Suprapubic skin (tissue), 4 donors: ENCODE measurements at places on chromosomes 12 and 14. TPM values are rescaled to one million over a fixed set of nuclear protein-coding genes. Genes with fewer than 3 reads are reported as not detected.

DNA sequence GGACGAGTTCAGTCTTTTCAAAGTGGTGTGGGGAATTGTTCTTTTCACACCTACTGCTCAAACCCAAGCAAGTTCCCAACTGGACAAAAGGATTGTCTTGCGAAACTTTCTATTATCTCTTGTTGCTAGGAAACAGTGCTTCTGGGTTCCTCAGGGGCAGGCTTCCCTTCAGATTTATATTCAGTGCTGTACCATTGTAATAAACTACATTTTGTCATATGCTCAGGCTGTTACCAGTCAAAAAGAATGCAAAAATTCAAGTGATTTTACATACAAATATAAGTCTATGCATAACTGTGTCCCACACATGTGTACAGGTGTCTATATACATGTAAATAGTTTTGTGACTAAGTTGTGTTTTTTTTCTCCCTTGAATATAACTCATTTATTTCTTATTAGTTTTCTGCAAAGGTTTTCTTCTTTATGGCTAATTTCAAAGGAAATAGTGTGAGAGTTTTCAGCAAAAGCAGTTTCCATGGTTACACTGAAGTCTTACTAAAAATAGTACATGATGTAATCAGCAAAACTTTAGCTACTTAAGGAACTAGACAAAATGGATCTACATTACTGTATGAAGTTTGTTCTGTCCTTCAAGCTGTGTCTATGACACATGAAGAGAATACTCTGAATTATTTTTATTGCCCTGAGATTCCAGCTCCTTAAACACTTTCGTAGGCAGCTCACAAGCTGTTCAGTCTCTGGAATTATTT lies 430.2 kb upstream of the TMPO start:
- no peaks in the 10 kb centered on the region for H3K36me3 ChIP-seq
- H3K4me1 ChIP-seq = no peaks in the 10 kb centered on the region
- H3K4me3 ChIP-seq = no peak overlapping the region
- no peak for DNase-seq
- H3K27me3 ChIP-seq = no peaks in the 10 kb centered on the region

GRCh38 chr12:91902860-91903683 lies 242.6 kb downstream of the BTG1 start:
- H3K27ac ChIP-seq = no peak overlapping the region
- H3K36me3 ChIP-seq = no peaks in the 10 kb centered on the region

GRCh38 chr12:110888256-110888991 lies 32.0 kb downstream of the MYL2 start:
- H3K4me3 ChIP-seq = peak overlapping the region; percentile 41
- H3K4me1 ChIP-seq = peaks cover 3% of the 10 kb centered on the region
- DNase-seq = no peak
- H3K27ac ChIP-seq = no peak overlapping the region

GRCh38 chr12:67112586-67112985 lies 156.6 kb upstream of the CAND1 start:
- no peaks in the 10 kb centered on the region for H3K27me3 ChIP-seq
- H3K4me3 ChIP-seq = no peak overlapping the region

- no peak overlapping the region for H3K27ac ChIP-seq
- no peaks in the 10 kb centered on the region for H3K4me1 ChIP-seq
- no peak overlapping the region for H3K4me3 ChIP-seq
- DNase-seq = no peak
These were observed 366.0 kb upstream of the USP15 start for GRCh38 chr12:61894168-61894567.

DNA sequence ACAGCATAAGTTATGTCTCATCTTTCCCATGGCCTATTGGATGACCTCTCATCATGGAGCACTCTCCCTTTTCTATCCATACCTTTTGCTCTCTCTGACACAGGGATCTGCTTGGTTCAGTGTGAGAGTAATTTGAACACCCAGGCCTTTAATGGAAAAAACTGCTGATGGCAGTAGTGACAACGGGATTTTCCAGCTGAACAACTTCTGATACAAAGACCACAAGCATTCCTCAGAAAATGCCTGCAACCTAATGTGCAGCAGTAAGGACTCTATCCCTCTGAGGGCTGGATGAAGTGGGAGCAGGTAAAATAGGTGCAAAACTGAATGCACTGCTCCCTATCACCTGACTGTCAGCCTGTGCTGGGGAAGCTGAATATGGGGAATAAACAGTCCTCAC lies 51.0 kb downstream of the KANSL2 start:
- H3K27me3 ChIP-seq = no peaks in the 10 kb centered on the region
- no peak overlapping the region for H3K27ac ChIP-seq
- H3K4me1 ChIP-seq = no peaks in the 10 kb centered on the region
- H3K4me3 ChIP-seq = no peak overlapping the region

GRCh38 chr12:98149270-98149669 lies 366.1 kb upstream of the TMPO start:
- H3K27ac ChIP-seq = no peak overlapping the region
- DNase-seq = no peak
- no peaks in the 10 kb centered on the region for H3K27me3 ChIP-seq
- H3K36me3 ChIP-seq = no peaks in the 10 kb centered on the region
- no peaks in the 10 kb centered on the region for H3K4me1 ChIP-seq

DNA sequence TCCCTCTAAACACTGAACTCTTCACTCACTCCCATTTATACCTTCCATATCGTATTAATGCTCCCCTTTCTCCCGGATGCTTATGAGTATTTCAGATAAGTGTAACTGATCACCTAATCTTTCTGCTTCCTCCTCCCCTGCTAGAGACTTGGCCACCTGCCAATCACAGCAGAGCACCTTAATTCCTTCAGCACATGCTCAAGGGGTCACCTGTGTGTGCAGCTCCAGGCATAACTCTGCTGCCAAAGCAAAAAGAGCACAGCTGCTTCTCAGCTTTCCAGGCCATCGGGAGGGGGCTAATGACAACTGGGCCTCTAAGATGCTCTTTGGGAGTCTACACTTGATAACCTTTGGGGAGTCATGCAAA lies 106.9 kb upstream of the DYRK2 start:
- H3K4me1 ChIP-seq = no peaks in the 10 kb centered on the region
- peaks cover 3% of the 10 kb centered on the region for H3K27me3 ChIP-seq
- H3K36me3 ChIP-seq = no peaks in the 10 kb centered on the region
- H3K27ac ChIP-seq = no peak overlapping the region

DNA sequence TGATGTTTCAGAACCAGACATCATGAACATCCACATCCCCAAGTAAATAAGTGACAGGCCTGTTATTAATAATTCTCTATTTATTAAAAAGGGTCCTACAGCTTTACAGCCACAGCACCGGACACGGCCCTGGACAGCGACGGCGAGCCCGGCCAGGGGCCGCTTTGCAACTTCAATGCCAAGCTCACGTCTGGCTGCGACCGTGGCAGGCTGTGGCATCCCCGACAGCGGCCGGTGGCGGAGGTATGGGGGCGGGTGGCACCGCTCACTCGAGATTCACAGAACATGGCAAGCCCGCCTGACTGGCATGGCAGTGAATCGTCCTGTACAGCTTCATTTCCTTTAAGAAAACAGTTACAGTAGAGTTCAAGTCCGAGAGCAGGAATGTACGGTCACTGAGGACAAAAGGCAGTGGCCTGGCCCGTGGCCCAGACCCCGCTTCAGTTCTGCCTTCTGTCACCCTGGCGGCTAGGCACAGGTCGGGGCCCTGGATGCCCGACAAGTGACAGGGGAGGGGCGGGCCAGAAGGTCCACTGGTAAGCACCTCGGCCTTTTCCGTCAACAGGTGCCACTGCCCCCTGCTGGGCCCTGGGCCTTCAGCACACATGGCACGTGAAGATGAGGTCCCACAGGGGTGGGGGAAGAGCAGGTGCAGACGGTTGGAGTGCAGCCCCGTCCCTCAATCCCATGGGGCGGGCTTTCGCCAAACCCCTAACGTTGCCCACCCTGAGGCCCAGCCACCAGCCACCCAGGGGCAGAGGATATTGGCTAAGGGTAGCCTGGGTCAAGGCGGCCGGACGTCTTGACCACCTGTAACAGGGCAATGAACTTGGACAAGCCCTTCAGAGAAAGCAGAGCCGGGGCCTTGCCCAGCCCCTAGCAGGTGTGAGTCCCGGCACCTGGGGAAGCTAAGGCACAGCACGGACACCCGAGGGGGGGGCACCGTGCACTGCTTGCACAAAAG lies 30.3 kb downstream of the HIP1R start:
- peaks cover 60% of the 10 kb centered on the region for H3K4me1 ChIP-seq
- H3K27ac ChIP-seq = peak overlapping the region; percentile 10
- H3K27me3 ChIP-seq = no peaks in the 10 kb centered on the region

- no peak overlapping the region for H3K27ac ChIP-seq
- no peaks in the 10 kb centered on the region for H3K27me3 ChIP-seq
- no peaks in the 10 kb centered on the region for H3K4me1 ChIP-seq
- H3K4me3 ChIP-seq = no peak overlapping the region
These were observed 234.5 kb upstream of the PLXNC1 start for GRCh38 chr12:93913845-93914244.

- peak overlapping the region; percentile 11 for H3K4me3 ChIP-seq
- H3K27me3 ChIP-seq = no peaks in the 10 kb centered on the region
- peak overlapping the region; percentile 18 for H3K27ac ChIP-seq
- H3K36me3 ChIP-seq = no peaks in the 10 kb centered on the region
- no peaks in the 10 kb centered on the region for H3K4me1 ChIP-seq
- DNase-seq = no peak
These were observed 31.4 kb upstream of the C12orf76 start for GRCh38 chr12:110079477-110080400.

- peaks cover 11% of the 10 kb centered on the region for H3K4me1 ChIP-seq
- DNase-seq = no peak
- H3K4me3 ChIP-seq = no peak overlapping the region
- H3K36me3 ChIP-seq = no peaks in the 10 kb centered on the region
- H3K27ac ChIP-seq = no peak overlapping the region
- H3K27me3 ChIP-seq = no peaks in the 10 kb centered on the region
These were observed 2.9 kb downstream of the POLR3B start for GRCh38 chr12:106360400-106360994.

DNA sequence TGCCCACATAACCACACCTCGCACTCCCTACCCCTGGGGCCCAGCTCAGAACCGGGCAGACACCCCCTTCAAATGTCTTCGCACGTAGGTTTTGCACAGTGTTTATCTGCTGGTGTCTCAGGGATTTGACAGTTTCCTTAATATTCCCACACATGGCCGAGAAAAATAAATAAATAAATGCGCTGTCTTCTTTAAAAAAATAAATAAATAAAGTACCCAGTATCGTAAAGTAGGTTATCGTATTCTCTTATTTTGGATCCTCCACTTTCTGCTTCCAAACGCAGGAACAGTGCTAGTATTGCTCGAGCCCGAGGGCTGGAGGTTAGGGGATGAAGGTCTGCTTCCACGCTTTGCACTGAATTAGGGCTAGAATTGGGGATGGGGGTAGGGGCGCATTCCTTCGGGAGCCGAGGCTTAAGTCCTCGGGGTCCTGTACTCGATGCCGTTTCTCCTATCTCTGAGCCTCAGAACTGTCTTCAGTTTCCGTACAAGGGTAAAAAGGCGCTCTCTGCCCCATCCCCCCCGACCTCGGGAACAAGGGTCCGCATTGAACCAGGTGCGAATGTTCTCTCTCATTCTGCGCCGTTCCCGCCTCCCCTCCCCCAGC lies 710 bp upstream of the FOS start:
- no peaks in the 10 kb centered on the region for H3K27me3 ChIP-seq
- peak overlapping the region; percentile 97 for H3K27ac ChIP-seq
- H3K36me3 ChIP-seq = peaks cover 40% of the 10 kb centered on the region
- H3K4me1 ChIP-seq = peaks cover 67% of the 10 kb centered on the region
- no peak for DNase-seq

- H3K27ac ChIP-seq = no peak overlapping the region
- no peaks in the 10 kb centered on the region for H3K27me3 ChIP-seq
- H3K4me3 ChIP-seq = no peak overlapping the region
- peak; percentile 58 for DNase-seq
- H3K4me1 ChIP-seq = peaks cover 35% of the 10 kb centered on the region
- no peaks in the 10 kb centered on the region for H3K36me3 ChIP-seq
These were observed 10.6 kb upstream of the KRT74 start for GRCh38 chr12:52584156-52584682.

DNA sequence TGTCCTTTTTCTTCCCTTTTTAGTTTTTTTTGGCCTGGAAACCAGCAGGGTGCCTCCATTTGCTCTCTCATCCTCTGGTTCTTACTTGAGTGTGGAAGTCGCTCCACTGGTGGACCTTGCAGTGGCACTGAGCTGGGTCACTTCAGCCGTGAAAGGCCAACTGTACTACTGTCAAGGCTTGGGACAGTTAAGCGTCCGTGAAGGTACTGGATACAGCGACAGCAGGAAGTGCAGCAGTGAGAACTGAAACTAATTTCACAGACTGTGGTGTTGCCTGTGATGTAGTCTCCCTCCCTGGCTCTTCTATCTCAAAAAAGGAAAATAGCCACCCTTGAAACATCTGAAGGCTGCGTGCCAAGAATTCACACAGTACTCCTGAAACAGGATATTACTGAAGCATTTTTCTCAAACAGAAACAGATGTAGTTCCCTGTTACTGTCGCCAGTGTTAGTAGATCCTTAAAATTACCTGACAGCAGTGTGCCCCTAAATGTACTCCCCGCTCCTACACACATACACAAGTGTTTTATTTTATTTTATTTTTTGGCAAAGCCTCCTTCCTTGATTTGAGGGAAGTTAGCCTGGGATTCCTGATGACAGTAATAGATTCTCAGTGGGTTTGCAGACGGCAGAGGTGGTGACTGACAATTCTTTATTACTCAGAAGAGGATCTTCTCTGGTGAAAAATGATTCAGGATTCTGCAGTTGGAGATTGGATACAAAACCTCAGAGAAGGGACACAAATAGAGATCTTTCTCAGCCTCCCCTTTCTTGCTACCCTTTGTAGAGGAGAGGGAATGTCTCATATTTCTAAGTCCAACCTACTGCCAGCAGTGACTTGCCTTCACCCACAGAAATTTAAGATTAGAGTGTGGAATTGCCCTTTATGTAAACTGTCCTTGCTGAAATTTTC lies 4.4 kb downstream of the SUSD6 start:
- H3K4me1 ChIP-seq = peaks cover 86% of the 10 kb centered on the region
- DNase-seq = no peak
- peak overlapping the region; percentile 25 for H3K4me3 ChIP-seq
- H3K27me3 ChIP-seq = no peaks in the 10 kb centered on the region

- no peaks in the 10 kb centered on the region for H3K27me3 ChIP-seq
- H3K4me1 ChIP-seq = peaks cover 11% of the 10 kb centered on the region
- DNase-seq = no peak
- H3K27ac ChIP-seq = no peak overlapping the region
- no peaks in the 10 kb centered on the region for H3K36me3 ChIP-seq
These were observed 8.1 kb upstream of the ITPR2 start for GRCh38 chr12:26841085-26841484.

DNA sequence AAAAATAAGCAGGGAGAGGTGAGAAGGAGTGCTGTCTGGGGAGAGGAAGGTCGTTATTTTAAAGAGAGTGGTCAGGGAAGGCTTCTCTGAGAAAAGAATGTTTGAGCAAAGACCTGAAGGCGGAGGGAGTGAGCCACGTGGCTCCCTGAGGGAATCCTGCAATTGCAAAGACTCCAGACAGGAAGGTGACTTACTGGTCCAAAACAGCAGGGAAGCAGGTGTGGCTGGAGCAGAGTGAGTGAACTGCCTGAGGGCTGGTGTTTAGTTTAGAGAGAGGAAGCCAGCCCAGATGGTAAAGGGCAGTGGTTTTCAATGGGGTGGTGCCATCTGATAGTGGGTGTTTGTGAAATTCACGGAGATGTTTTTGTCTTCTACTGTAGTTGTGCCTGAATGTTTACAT lies 58.8 kb upstream of the LTA4H start:
- H3K27ac ChIP-seq = no peak overlapping the region
- no peak overlapping the region for H3K4me3 ChIP-seq
- no peaks in the 10 kb centered on the region for H3K36me3 ChIP-seq
- no peaks in the 10 kb centered on the region for H3K4me1 ChIP-seq
- H3K27me3 ChIP-seq = no peaks in the 10 kb centered on the region

LUM gene
- total RNA-seq = 11.3 TPM

CLEC2A gene
- total RNA-seq = 64.3 TPM

KRT78 gene
- total RNA-seq = 48.9 TPM
